ENCODE measurements at places on chromosomes 2 and 18. TPM values are rescaled to one million over a fixed set of nuclear protein-coding genes. Genes with fewer than 3 reads are reported as not detected.

MOGAT1 gene
- total RNA-seq, result not detected

PLB1 gene
- 0.34 TPM for total RNA-seq

TANC1 gene
- 0.13 TPM for total RNA-seq

RIT2 gene
- not detected for total RNA-seq

SCYGR6 gene
- not detected for total RNA-seq

DTNA gene
- total RNA-seq, result not detected

OST4 gene
- total RNA-seq, result 268 TPM

RNF144A gene
- total RNA-seq, result 39.5 TPM

SERPINB12 gene
- not detected for total RNA-seq

GPR35 gene
- 9.8 TPM for total RNA-seq

DSG2 gene
- total RNA-seq, result 0.16 TPM

NEUROD1 gene
- total RNA-seq, result not detected

SP9 gene
- not detected for total RNA-seq

TM4SF20 gene
- not detected for total RNA-seq

ACMSD gene
- total RNA-seq, result not detected

DCDC2C gene
- not detected for total RNA-seq

LONRF2 gene
- not detected for total RNA-seq

GRCh38 chr2:224039770-224040440 is 819 bp upstream of the SERPINE2 start:
- H3K36me3 ChIP-seq, result no peaks in the 10 kb centered on the region
- DNase-seq, result no peak
- H3K4me3 ChIP-seq, result peak overlapping the region; percentile 76
- peaks cover 27% of the 10 kb centered on the region for H3K4me1 ChIP-seq

- H3K27ac ChIP-seq, result no peak overlapping the region
- no peaks in the 10 kb centered on the region for H3K36me3 ChIP-seq
- no peaks in the 10 kb centered on the region for H3K27me3 ChIP-seq
- H3K4me1 ChIP-seq, result no peaks in the 10 kb centered on the region
- H3K4me3 ChIP-seq, result no peak overlapping the region
Observed at GRCh38 chr2:137659616-137660015, 304.7 kb upstream of the HNMT start.

GRCh38 chr2:161423421-161424393 is 7.6 kb downstream of the TBR1 start:
- H3K4me1 ChIP-seq, result peaks cover 15% of the 10 kb centered on the region
- DNase-seq, result no peak
- peaks cover 74% of the 10 kb centered on the region for H3K27me3 ChIP-seq
- H3K4me3 ChIP-seq, result peak overlapping the region; percentile 68
- peaks cover 32% of the 10 kb centered on the region for H3K36me3 ChIP-seq

- H3K36me3 ChIP-seq, result no peaks in the 10 kb centered on the region
- peaks cover 8% of the 10 kb centered on the region for H3K27me3 ChIP-seq
- peaks cover 6% of the 10 kb centered on the region for H3K4me1 ChIP-seq
- no peak for DNase-seq
Observed at GRCh38 chr2:1546023-1546591, 132.8 kb downstream of the TPO start.

DNA sequence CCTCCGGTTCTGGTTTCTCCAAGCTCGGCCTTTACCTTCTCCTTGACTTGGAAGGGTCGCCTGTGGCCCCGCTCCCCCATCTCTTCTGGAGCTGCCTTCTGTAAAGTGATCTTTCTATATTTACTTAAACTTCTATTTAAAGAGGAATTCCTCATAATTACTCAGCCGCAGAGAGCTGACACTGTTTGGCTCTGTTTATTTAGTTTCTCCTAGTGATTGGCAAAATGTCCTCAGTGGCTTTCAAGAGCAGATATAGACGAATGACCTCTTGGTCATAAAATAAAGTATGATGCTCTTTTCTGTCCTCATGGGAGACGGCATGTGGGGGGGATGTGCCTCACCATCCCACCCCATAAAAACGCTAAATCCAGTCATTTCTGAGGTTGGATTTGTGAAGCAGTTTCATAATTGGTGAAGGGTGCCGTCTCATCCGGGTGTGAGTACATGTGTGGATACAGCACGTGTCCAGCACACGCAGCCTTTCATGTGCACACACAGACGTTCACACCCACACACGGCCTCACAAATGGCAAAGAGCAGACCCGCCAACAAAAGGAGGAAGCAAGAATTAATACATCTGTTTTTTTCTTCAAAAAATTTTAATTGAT is 43.4 kb upstream of the SMAD7 start:
- H3K27ac ChIP-seq, result no peak overlapping the region
- no peak for DNase-seq
- H3K4me3 ChIP-seq, result no peak overlapping the region
- H3K4me1 ChIP-seq, result peaks cover 16% of the 10 kb centered on the region
- H3K36me3 ChIP-seq, result no peaks in the 10 kb centered on the region
- H3K27me3 ChIP-seq, result peaks cover 8% of the 10 kb centered on the region

- H3K27ac ChIP-seq, result no peak overlapping the region
- H3K36me3 ChIP-seq, result no peaks in the 10 kb centered on the region
- H3K4me1 ChIP-seq, result peaks cover 3% of the 10 kb centered on the region
- peaks cover 3% of the 10 kb centered on the region for H3K27me3 ChIP-seq
Observed at GRCh38 chr2:120862201-120863060, 126.8 kb downstream of the GLI2 start.

GRCh38 chr2:56084111-56084901 is 99.5 kb upstream of the CCDC85A start:
- H3K36me3 ChIP-seq, result no peaks in the 10 kb centered on the region
- no peak overlapping the region for H3K4me3 ChIP-seq
- no peak overlapping the region for H3K27ac ChIP-seq
- DNase-seq, result no peak
- H3K27me3 ChIP-seq, result no peaks in the 10 kb centered on the region

DNA sequence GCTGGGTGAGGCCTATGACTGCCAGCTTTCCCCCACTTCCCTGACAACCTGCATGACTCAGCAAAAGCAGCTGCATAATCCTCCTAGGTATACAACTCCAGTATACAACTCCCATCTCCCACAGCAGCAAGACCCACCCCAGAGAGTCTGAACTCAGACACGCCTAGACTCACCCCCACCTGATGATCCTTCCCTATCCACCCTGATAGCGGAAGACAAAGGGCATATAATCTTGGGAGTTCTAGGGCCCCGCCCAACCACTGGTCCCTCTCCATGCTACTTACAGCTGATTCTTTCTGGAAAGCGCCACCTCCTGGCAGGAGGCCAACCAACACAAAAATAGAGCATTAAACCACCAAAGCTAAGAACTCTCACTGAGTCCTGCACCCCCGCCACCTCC is 296.5 kb downstream of the DCC start:
- H3K4me1 ChIP-seq, result no peaks in the 10 kb centered on the region
- no peaks in the 10 kb centered on the region for H3K36me3 ChIP-seq

GRCh38 chr2:32010670-32011484 is at the start of gene MEMO1:
MEMO1 (minus strand) TSS chr2:32011008; CDS start chr2:32010247, 761 bp downstream.
- H3K27me3 ChIP-seq, result no peaks in the 10 kb centered on the region
- H3K4me3 ChIP-seq, result peak within 1 kb of the TSS; percentile 90
- H3K4me1 ChIP-seq, result peaks cover 48% of the 10 kb centered on the region
- peak within 1 kb of the TSS; percentile 95 for H3K27ac ChIP-seq
- peaks cover 2% of the 10 kb centered on the region for H3K36me3 ChIP-seq
- peak; percentile 91 for DNase-seq

GRCh38 chr2:222270396-222270795 is 28.4 kb downstream of the PAX3 start:
- H3K36me3 ChIP-seq, result no peaks in the 10 kb centered on the region
- DNase-seq, result no peak
- H3K27ac ChIP-seq, result no peak overlapping the region
- H3K4me3 ChIP-seq, result no peak overlapping the region

DNA sequence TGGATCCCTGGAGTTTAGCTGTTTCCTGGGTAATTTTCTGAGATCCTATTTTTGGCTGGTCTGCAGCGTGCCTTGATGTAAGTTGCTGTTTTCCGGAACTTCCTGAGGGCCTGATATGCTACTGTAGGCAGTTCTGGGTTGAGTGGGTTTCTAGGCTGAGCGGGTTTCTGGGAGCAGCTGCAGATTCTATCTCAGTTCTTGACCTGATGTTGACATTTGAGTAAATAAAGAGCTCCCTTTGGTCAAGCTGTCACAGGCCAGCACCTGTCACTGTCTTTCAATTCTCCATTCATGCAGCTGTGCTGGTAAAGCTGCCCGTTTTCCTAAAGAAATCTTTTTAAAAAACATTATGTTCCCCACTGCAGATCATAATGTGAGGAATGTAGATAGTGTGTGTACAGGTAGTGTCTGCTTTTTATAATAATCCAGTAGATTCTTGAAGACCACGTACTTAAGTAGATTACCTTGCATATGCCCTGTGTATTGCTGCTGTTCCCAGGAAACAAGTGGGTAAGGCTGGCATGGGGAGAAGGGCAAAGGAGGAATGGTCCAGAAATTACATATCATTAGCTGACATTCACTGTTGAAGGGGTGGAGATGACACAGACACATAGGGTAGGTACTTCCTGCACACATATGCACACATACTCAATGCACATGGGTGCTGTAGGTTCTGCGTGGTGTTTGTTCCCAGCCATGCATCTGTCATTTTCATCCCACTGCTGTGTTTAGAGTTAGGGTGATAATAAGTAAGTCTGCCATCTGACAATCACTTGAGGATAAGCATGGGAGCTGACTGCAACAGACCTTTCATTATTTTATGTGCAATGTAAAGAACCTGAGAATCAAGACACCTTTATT is 25.9 kb downstream of the CD28 start:
- DNase-seq, result no peak
- H3K4me3 ChIP-seq, result peak overlapping the region; percentile 64
- H3K4me1 ChIP-seq, result peaks cover 75% of the 10 kb centered on the region

GRCh38 chr18:32335228-32335627 is 135.5 kb downstream of the GAREM1 start:
- H3K4me1 ChIP-seq, result no peaks in the 10 kb centered on the region
- H3K4me3 ChIP-seq, result no peak overlapping the region
- H3K36me3 ChIP-seq, result no peaks in the 10 kb centered on the region
- no peak for DNase-seq

DNA sequence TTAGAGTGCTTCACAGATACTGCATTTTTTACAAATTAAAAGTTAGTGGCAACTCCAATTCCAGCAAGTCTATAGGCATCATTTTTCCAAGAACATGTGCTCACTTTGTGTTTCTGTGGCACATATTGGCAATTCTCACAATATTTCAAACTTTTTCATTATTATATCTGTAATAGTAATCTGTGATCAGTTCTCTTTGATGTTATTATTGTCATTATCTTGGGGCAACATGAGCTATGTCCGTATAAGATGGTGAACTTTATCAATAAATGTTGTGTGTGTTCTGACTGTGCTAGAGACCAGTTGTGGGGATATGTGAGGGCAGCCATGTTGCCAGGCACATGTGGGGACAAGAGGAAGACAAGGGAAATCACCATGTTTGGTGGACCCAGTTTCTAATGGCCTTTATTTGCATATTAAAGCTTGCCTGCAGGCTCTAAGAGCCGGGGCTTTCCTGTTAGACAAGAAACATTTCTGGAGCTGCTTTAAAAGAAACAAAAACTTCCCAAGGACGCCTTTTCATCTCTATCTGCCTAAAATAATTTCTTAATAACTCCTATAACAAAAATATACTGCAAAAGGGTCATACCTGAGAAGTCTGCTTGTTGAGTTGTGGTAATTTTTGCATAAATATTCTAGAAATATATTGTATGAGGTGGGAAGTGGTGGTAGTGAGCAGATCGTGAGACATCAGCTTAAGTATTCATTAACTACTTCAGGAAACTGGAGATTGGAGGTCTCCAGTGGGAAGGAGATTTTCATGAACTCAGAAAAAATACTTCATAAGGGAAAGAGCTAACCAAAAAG is 37.2 kb downstream of the KYNU start:
- DNase-seq, result no peak
- H3K27ac ChIP-seq, result no peak overlapping the region
- H3K4me1 ChIP-seq, result no peaks in the 10 kb centered on the region
- no peaks in the 10 kb centered on the region for H3K36me3 ChIP-seq
- H3K27me3 ChIP-seq, result peaks cover 2% of the 10 kb centered on the region
- H3K4me3 ChIP-seq, result no peak overlapping the region

DNA sequence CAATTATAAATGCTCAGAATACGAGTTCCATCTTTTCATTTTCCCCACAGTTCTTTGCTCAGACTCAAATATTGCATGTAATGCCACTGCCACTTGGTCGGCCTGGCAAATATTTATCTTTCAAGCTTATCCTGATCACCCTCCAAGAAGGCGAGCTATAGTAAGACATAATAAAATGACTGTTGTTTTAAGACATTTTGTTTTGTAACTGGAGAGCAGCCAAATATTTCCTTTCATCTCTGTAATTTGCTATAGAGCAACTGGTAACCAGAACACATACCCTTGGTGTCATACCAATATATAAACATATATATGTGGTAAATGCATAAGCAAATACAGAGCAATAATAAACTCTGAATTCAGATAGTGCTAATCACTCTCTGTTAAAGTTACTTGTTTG is 7.3 kb upstream of the ATL2 start:
- H3K27me3 ChIP-seq, result no peaks in the 10 kb centered on the region
- peaks cover 34% of the 10 kb centered on the region for H3K4me1 ChIP-seq
- no peak for DNase-seq
- no peak overlapping the region for H3K4me3 ChIP-seq

- peaks cover 31% of the 10 kb centered on the region for H3K36me3 ChIP-seq
- no peaks in the 10 kb centered on the region for H3K27me3 ChIP-seq
Observed at GRCh38 chr18:23552505-23552904, 33.8 kb downstream of the NPC1 start.

- no peak for DNase-seq
- H3K36me3 ChIP-seq, result no peaks in the 10 kb centered on the region
- H3K4me3 ChIP-seq, result no peak overlapping the region
- H3K27ac ChIP-seq, result no peak overlapping the region
- no peaks in the 10 kb centered on the region for H3K4me1 ChIP-seq
- peaks cover 35% of the 10 kb centered on the region for H3K27me3 ChIP-seq
Observed at GRCh38 chr2:232626584-232626983, 6.8 kb upstream of the EFHD1 start.

GRCh38 chr18:9184998-9185613 is 48.5 kb downstream of the ANKRD12 start:
- DNase-seq, result peak; percentile 11
- peaks cover 36% of the 10 kb centered on the region for H3K4me1 ChIP-seq
- H3K27ac ChIP-seq, result peak overlapping the region; percentile 81
- H3K36me3 ChIP-seq, result peaks cover 4% of the 10 kb centered on the region
- peak overlapping the region; percentile 63 for H3K4me3 ChIP-seq

DNA sequence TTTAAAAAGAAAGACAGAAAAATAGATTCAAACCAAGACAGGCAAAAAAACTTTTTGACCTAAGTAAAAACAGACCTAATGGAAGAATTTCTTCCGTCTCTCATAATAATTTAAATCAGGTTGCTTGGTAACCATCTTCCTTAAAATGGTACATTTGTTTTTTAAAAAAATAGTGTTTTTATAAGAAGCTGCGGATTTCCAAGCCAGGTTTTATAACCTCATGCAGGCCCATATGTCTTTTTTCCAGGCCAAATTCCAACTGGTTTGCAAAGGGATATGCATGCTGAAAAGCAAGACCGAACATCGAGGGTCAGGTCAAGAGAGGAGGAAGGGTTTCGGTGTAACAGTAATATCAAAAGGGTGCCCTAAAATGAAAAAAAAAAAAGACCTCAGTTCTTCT is 172.9 kb downstream of the MAIP1 start:
- no peaks in the 10 kb centered on the region for H3K4me1 ChIP-seq
- DNase-seq, result no peak
- H3K4me3 ChIP-seq, result no peak overlapping the region
- no peaks in the 10 kb centered on the region for H3K36me3 ChIP-seq

GRCh38 chr18:51121597-51121857 is 76.0 kb downstream of the MEX3C start:
- H3K27me3 ChIP-seq, result no peaks in the 10 kb centered on the region
- no peak for DNase-seq
- H3K27ac ChIP-seq, result no peak overlapping the region
- H3K36me3 ChIP-seq, result no peaks in the 10 kb centered on the region
- H3K4me3 ChIP-seq, result no peak overlapping the region
- H3K4me1 ChIP-seq, result no peaks in the 10 kb centered on the region

All from naive thymus-derived CD8-positive, alpha-beta T cell (primary cell).